MCF 10A (cell line): ENCODE measurements at places on chromosomes 2 and 18. TPM values are rescaled to one million over a fixed set of nuclear protein-coding genes. Genes with fewer than 3 reads are reported as not detected.

TFCP2L1 gene
- 22.6 and 24.3 TPM in 2 replicates for total RNA-seq

CELF4 gene
- total RNA-seq = not detected in 2 replicates

SULT1C4 gene
- not detected in 2 replicates for total RNA-seq

MYO3B gene
- not detected in 2 replicates for total RNA-seq

RUFY4 gene
- not detected in 2 replicates for total RNA-seq

RAB6D gene
- not detected in 2 replicates for total RNA-seq

NPAS2 gene
- 12.3 and 16.4 TPM in 2 replicates for total RNA-seq

UGT1A8 gene
- total RNA-seq = not detected in 2 replicates

TRABD2A gene
- 17.3 and 20.0 TPM in 2 replicates for total RNA-seq

TTC21B gene
- 9.8 and 10.9 TPM in 2 replicates for total RNA-seq

CDKL4 gene
- 1.1 TPM in 1 of 2 replicates, not detected in the other for total RNA-seq

PARD3B gene
- total RNA-seq = 8.4 and 11.6 TPM in 2 replicates

INHBB gene
- total RNA-seq = 0.10 and 0.16 TPM in 2 replicates

CROCC2 gene
- total RNA-seq = not detected in 2 replicates

VPS4B gene
- total RNA-seq = 67.8 and 89.8 TPM in 2 replicates

CDH19 gene
- not detected in 2 replicates for total RNA-seq

CFC1 gene
- not detected in 2 replicates for total RNA-seq

SIX3 gene
- total RNA-seq = not detected in 2 replicates

ZSCAN30 gene
- total RNA-seq = 20.5 and 30.1 TPM in 2 replicates

LRP1B gene
- not detected in 2 replicates for total RNA-seq

BOLL gene
- not detected in 2 replicates for total RNA-seq

DHRS9 gene
- total RNA-seq = 0.21 TPM in 1 of 2 replicates, not detected in the other

GRB14 gene
- total RNA-seq = 1.5 and 2.0 TPM in 2 replicates

CCDC178 gene
- total RNA-seq = 0.19 TPM in 1 of 2 replicates, not detected in the other

PRKAG3 gene
- not detected in 2 replicates for total RNA-seq

IL1B gene
- 5.4 and 5.5 TPM in 2 replicates for total RNA-seq
